D721Med (cell line): ENCODE measurements at places on chromosomes 1 and 21.

DNA sequence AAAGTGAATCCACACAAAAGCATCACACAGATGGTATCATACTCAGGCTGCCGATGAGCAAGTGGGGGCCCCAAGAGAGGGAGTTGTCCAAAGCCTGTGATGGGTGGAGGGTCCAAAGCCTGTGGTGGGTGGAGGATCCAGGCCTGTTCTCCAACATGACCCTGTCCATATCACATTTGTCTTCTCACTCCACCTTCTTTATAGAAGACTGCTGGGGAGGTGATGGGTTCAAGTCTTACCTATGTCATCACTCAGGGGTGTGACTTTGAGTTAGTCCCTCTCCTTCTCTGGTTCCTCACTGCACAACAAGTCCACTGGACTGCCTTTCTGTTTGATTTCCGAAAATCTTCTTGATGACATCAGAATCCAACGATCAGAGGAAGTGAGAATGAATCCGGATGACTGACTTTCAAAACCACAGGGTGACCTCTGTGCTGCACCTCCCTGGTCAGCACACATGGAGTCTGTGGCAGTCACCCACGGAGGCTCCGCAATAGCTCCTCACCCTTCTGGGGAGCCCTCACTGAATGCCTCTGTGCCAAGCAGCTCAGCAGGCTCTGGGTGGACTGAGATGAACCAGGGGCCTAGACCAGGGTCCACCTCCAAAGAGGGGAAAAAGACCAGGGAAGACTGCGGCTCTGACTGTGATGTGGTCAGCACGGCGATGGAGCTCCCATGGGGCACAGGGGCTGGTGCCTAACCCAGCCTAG, 166.8 kb downstream of the HIVEP3 start:
- no peak for DNase-seq

DNA sequence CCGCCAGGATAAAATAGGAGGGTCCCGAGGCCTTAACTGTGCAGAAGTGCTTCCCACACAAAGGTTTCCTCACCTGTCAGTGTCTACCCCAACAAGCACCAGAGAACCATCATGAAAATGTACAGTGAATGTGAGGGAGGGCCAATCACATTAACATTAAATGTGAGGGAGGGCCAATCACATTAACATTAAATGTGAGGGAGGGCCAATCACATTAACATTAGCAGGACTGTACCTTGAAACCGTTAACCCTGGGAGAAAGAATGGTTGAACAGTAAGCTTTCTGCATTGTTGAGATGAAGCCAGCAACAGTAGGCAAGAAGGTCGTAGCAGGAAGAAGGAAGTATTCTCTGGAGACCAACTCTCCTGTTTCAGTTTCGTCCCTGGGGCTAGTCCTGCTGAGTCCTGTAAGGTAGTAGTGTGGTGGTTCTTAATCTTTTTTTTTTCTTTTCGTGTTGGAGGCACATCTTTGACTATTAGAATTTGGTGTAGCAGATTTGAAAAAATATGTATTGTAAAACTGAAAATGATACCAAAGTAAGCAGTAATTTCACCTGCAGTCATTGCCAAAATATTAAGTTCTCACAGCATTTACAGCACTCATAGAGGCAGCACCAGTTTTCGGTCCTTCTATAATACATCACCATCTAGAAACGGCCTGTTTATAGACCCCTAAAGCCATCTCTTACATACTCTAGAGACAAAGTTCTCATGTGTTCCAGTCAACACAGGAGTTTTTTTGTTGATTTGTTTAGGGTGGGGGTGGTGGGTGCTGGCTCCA, 98.6 kb upstream of the PPP2R5A start:
- no peak for DNase-seq

- DNase-seq = no peak
These were observed 38.3 kb downstream of the RHBG start for GRCh38 chr1:156407344-156407743.

DNA sequence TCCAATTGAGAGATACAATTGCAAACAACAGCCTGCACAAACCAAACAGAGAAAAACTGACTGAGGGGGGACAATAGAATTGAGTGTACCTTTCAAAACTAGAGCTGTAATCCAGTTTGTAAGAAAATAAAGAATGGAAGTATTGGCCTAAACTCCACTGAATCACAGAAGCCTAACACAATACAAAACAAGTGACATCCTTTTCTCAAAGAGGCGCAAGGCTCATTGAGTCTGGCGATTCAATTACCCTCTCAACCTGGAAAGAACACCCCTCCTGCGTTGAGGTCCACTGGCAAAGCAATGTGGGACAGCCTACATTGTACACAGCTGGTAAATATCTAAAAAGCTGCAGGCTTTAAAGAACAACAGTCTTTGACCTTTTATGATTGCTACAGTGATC, 182.6 kb downstream of the DPYD start:
- DNase-seq = no peak

DNA sequence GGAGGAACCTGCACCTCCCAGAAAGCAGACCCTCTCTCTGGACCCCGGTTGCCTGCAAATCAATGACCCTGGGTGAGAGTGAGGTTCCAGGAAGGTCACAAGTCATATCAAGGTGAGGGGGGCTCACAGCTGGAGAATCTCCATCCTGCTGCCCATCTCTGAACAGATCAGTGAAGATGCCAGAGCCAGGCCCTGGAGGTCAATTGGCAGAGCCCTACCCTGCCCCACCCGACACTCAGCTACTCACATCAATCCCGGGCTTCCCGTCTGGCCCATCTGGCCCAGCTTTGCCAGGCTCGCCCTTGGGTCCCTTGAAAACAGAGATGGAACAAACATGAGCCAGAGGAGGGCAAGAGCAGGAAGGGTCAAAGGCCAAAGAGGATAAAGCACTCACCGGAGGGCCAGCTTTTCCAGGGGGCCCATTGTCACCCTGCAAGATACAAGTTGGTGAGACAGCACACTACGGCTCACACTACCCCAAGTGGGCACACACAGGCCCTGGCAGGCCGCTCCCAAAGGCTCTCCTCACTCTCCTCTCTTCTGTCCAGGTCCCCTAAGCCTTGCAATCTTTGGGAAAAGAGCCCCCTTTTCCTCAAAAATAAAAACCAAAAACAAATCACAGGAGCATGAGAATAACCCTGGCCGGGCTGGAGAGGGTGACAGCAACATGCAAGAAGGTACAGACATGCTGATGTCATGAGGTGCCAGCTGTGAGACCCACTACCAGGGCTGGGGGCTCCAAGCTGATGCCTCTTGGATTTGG, 2.9 kb downstream of the COL9A2 start:
- no peak for DNase-seq

- DNase-seq = no peak
These were observed 114.2 kb upstream of the NR5A2 start for GRCh38 chr1:199913318-199913717.

GRCh38 chr1:198907423-198907746, 268.5 kb downstream of the PTPRC start:
- no peak for DNase-seq

- DNase-seq = no peak
These were observed 1369.4 kb upstream of the PRMT6 start for GRCh38 chr1:105686874-105687690.

- DNase-seq = no peak
These were observed 79.9 kb upstream of the LYST start for GRCh38 chr1:235946571-235946981.

DNA sequence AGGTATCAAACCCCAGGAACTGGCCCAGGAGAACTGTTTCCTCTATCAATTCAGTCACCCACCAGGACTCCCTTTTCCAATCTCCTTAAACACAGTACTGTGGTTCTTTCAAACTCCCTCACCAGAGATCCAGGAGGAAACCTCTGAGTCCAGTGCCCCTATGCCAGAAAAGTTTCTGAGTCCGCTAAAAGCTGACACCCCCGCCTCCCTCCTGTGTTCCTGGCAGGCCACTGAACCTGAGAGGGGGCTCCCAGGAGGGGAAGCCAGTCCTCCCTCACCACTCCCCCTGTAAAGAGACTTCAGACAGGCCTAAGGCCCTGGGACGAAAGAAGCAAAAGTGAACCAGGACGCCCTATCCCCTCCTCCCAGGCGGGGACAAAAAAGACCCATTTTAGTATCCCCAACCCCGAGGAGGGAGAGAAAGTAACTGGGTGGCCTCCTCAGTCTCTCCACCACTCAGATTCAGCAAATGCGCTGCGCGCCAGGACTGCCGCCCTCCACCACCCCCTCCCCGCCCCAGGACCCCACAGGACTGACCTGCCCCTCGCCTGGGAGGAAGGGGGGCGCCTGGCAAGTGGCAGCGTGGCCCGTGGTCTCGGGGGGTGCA, 624 bp downstream of the SLC41A1 start:
- DNase-seq = no peak

- DNase-seq = no peak
These were observed 6.4 kb upstream of the BRWD1 start for GRCh38 chr21:39319814-39320332.

GRCh38 chr1:224617410-224618355, 1.6 kb downstream of the CNIH3 start:
- no peak for DNase-seq

DNA sequence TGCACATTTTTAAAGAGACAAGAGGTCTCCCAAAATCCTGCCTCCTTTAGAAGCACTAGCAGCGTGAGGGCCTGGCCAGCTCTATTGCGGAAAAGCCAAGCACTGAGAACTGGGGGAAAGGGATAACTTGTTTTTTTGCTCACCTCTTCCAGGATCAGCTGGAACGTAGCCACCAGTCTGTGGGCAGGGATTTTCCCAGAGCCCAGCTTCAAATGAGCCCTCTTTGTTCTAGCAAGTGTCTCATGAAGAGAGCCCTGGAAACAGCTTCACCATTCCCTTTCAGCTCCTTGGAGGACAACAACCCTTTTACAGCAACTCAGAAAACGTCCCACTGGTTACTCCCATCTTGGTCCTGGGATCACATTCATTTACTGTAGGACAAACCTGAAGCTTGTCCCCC, 195.4 kb downstream of the LMX1A start:
- no peak for DNase-seq

DNA sequence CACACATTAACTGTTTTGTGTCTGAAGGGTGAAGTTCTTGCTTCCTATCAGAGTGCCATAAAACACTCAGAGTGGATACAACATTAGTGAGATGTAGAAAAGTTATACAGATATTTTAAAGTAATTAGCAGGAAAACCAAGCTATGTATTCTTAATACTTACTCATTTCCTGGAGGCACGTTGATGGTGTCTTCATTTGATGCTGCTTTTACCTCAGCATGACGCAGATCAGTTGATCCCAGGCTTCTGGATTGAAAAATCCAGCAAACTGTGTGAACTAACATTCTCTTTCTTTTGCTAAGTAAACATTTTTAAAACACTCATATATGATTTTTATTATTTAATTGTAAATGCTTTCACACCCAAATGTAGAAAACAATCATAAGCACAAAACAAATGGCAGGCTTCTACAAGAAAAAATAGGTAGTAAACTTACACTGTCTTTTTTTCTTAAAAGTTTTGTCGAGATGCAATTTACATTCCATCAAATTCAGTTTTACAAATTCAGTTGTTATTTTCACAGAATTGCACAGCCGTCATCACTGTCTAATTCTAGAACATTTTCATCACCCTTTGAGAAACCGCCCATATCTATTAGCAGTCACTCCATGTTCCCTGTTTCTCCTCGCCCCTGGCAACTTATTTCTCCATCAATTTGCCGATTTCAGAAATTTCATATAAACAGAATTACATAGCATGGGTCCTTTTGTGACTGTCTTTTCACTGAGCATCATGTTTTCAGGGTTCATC, 198.9 kb downstream of the LRRC7 start:
- DNase-seq = no peak

DNA sequence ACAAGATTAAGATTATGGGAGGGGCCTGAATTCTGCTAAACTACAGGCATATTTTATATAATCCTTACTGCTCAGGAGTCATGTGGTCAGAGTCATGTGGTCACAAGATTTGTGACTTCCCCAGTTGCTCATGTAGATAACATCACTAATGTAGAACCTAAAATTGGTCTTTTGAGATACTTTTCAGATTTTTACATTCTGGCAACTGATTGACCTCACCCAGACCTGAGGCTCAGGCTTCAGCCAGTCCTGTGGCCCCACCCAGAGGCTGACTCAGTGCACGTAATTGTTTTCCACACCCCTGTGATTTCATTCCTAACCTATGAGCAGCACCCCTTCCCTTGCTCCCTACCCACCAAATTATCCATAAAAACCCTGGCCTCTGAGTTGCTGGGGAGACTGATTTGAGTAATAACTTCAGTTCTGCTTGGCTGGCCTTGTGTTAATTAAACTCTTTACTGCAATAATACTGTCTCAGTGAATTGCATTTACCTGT, 41.7 kb upstream of the ZNF326 start:
- no peak for DNase-seq

DNA sequence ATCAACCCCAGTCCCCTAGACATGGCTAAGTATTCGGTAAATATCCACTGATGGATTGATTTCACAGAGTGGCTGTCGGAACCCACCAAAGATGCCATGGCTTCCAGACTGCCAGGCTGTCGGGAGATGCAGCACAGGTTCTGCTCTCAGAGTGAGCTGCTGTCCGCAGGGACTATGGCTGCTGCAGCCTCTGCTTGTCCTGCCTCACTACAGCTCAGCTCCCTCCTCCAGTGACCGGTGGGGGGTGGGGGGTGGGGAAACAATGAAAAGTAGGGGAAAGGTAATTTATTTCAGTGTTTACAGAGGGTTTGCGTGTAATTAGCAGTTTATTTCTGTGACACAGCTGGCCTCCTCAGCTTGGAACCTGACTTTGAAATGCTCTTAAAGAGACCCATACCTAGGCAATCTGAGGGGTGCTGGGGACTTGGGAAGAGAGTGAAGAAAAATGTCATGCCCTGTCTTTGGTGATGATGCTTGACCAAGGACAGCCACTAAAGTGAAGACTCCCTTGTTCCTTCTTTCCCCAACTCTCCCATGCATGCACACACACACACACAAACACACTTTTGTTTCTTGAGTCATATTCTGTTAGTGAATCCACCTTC, 109.0 kb downstream of the CACNA1E start:
- no peak for DNase-seq

GRCh38 chr1:15609631-15610030, 7.6 kb upstream of the DDI2 start:
- DNase-seq = no peak

GRCh38 chr1:41902159-41902577, 16.6 kb downstream of the HIVEP3 start:
- no peak for DNase-seq

DNA sequence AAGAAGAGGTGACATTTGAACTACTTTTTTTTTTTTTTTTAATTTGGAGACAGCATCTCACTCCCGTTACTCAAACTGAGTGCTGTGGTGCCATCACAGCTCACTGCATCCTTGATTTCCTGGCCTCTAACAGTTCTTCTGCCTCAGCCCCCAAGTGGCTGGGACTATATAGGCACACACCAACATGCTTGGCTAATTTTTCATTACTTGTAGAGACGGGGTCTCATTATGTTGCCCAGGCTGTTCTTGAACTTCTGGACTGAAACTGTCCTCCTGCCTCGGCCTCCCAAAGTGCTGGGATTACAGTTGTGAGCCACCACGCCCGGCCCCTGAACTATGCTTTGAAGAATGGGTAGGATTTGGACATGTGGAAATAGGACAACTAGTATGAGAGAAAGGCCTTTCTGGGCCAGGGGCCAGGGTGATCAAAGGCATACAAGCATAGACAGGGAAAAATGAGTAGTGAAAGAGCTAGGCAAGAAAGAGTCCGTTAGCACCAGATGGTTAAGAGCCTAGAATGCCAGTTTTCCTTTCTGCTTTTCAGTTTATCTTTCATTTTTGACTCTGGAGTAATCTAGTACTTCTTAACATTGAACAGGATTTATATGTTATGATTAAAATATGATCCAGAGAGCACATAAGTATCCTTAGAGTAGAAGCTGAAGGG, 6.3 kb downstream of the RABGAP1L start:
- no peak for DNase-seq

GRCh38 chr1:62208087-62208486, 13.4 kb downstream of the L1TD1 start:
- DNase-seq = no peak
